Gastrocnemius medialis (tissue), 4 donors: ENCODE measurements at places on chromosomes 5 and 9. TPM values are rescaled to one million over a fixed set of nuclear protein-coding genes. Genes with fewer than 3 reads are reported as not detected.

GRCh38 chr9:11319538-11319937 lies 706.7 kb upstream of the PTPRD start:
- DNase-seq = no peak

DNA sequence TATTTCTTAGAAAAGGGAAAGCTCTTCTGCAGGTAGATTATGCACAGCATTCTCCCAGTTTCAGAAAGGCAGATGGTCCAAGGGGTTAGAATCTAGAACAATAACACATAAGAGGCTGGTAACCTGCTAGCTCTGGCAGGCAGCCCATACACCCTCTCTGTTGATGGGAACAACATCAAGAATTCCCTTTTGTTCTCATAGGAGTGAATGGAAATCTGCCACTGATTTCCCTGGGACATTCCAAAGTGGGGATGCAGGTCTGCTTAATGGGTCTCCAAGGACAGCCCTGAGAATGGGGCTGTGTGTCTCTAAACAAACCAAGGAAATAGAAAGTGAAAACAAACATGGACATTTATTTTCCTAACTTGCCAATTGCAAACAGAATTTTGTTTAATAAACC lies 456.8 kb downstream of the EBF1 start:
- DNase-seq = no peak

GRCh38 chr9:137741330-137741729 lies 122.5 kb downstream of the EHMT1 start:
- DNase-seq = no peak

- no peak for DNase-seq
These were observed 6.3 kb upstream of the TNFSF15 start for GRCh38 chr9:114811966-114812636.

- DNase-seq = no peak
These were observed 336.1 kb downstream of the CWC27 start for GRCh38 chr5:65104831-65105230.

- no peak for DNase-seq
These were observed 82.0 kb upstream of the TRIO start for GRCh38 chr5:14061106-14061505.

DNA sequence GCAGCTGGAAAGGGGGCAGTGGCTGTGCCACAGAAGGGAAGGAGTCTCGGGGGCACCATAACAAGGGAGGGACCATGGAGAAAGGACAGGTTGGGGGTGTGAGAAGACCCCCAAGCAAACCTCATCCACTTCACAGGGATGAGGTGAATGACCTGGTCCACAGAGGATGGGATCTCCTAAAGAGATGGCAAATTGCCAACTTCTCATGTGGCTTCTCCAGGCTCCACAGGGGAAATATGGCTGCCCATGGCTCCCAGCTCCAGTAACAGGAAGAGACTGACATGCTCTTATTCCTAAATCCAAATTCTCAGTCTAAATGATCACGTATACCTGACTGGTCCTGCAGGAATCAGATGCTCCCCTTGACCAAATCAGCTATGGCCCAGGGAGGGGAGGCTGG lies 340.4 kb downstream of the SPOCK1 start:
- DNase-seq = no peak

The MARCHF3 gene
- 4.2 TPM for total RNA-seq

The COL15A1 gene
- total RNA-seq = 5.9 TPM

The N4BP3 gene
- 2.3 TPM for total RNA-seq

The PDE8B gene
- 0.16 TPM for total RNA-seq
